Caco-2 (cell line): ENCODE measurements at places on chromosomes 3 and 15. TPM values are rescaled to one million over a fixed set of nuclear protein-coding genes. Genes with fewer than 3 reads are reported as not detected.

GRCh38 chr15:51089699-51090453 is 4.8 kb downstream of the TNFAIP8L3 start:
- no peak for DNase-seq

DNA sequence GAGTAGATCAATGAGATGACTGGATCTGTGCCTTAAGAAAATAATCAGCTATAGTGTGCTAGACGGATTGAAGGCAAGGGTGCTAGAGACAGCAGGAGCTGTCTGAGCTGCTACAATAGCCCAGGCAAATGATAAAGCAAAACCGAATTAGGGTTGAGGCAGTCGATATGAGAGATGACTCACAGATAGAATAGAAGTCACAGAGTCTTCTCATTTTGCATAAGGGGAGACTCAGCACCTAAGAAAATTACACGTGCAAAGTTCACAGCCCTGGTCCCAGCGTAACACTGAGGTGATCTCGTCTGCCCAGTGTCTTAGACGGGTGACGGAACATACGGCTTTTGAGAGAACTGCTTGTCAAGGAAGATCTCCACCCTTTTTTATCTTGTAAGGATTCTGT is 11.6 kb downstream of the LPP start:
- DNase-seq = no peak

GRCh38 chr3:123919353-123919752 is 35.2 kb upstream of the MYLK start:
- no peak for DNase-seq

GRCh38 chr15:40693904-40694687 is 878 bp upstream of the RAD51 start:
- no peak for DNase-seq

The INSYN1 gene
- 0.41 TPM in 1 of 2 replicates, not detected in the other for total RNA-seq

The NXPE3 gene
- 4.9 and 5.3 TPM in 2 replicates for total RNA-seq

The STAG1 gene
- total RNA-seq = 33.3 and 37.5 TPM in 2 replicates

The PLA2G4B gene
- 5.8 and 6.0 TPM in 2 replicates for total RNA-seq
